Activated T-helper 1 cell treated with Interleukin-2 at 50 U/mL for 16 hours (primary cell): ENCODE measurements at places on chromosomes 5 and 9.

DNA sequence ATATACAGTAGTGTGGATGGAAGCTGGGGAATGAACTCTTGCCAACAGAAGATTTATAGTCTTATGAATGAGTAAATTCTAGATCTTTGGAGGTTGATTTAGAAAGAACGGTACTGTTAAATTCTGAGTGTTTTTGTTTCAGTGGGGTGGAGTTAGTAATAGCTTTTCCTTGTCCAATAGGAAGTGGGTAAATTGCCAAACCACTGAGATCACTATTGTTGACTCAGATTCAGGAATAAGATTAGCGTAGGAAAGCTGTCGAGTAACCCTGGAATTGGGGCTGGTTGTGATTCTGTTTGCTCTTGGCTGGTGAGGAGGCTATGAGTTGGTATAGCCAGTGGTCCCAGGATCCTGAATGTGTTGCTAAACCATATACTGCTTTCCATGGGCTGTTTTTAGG lies 155.6 kb downstream of the ARHGAP26 start:
- DNase-seq, result no peak

- DNase-seq, result peak; percentile 50
Observed at GRCh38 chr5:169637085-169637548, at the start of gene DOCK2. TSS of gene DOCK2 (plus strand) at chr5:169637275. CDS start at chr5:169637327, 52 bp downstream.

DNA sequence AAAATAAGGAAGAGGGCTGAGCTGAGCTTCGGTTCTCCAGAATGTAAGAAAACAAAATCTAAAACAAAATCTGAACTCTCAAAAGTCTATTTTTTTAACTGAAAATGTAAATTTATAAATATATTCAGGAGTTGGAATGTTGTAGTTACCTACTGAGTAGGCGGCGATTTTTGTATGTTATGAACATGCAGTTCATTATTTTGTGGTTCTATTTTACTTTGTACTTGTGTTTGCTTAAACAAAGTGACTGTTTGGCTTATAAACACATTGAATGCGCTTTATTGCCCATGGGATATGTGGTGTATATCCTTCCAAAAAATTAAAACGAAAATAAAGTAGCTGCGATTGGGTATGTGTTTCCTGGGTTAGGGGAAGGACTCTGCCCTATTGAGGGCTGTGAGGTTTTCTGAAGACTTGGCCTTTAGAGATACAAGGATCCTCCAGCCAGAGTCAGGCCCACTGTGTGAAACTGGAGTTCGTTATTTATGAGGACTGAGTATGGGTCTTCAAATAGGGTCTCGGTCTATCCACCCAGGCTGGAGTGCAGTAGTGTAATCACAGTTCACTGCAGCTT lies 3.8 kb downstream of the EGR1 start:
- no peak for DNase-seq

DNA sequence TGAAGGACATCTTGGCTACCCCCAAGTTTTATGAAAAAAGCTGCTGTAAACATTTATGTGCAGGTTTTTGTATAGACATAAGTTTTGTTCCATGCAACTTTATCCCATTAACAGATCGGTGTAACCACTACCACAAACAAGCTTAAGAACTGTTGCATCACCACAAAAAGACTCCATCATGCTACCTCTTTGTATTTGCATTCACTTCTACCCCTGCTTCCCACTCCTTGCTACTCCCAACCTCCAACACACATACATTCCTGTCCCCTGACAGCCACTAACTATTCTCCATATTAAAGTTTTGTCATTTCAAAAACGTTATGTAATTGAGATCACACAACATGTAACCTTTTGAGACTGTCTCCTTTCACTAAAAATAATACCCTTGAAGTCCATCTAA lies 57.8 kb upstream of the LHFPL2 start:
- DNase-seq, result no peak

- no peak for DNase-seq
Observed at GRCh38 chr9:21690561-21690960, 111.9 kb upstream of the MTAP start.

GRCh38 chr5:122703203-122703602 lies 71.7 kb upstream of the SNX2 start:
- no peak for DNase-seq

DNA sequence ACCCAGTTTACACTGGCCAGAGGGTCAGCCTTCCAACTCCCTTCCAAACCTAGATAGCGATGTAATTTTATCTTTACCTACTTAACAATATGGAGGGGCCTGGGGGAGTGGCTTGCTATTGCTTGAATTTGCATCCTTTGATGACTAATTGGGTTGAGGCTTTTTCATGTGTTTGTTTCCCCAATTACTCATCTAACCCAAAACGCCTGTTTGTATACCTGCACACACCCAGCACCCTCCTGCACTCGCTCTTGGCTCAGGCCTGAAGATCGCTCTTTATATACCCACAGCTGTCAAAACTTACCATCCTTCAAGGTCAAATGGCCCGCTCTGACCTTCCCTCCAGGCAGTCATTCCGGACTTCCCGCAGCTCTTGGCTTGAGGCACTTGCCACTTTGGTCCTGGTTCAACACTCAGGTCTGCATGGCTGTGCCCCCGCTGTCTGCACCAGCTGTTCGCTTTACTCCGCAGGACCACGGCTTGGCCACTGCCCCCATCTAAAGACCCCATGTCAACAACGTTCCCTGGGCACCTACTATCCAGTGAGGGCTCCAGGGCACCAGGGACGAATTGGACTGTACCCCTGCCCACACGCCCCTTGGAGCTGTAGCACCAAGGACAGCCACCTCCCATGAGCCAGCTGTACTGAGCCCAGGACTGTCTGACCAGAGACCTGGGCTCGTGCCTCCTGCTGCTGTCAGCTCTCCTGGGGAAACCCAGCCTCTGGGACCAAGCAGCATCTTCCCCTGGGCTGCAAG lies 76.1 kb upstream of the ADAMTS2 start:
- DNase-seq, result no peak

DNA sequence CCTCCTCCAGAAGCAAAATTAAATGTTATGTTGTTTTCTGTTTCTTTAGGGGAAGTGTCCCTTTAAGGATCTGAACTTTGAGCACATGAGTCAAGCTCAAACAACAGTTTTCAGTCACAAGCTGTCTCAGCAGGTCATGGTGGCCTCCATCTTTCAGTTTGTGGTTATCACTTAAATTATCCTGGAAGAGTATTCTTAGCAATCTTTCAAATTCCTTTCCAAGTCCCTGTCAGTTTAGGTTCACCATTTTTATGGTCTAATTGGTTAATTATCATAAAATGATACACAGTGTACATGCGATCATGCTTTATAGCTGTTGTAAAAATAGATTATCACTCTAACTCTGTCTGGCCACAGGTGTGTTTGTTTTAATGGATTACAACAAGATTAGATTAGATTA lies 43.1 kb upstream of the SELENOP start:
- DNase-seq, result no peak

- no peak for DNase-seq
Observed at GRCh38 chr5:72673623-72674022, 142.8 kb upstream of the TNPO1 start.

DNA sequence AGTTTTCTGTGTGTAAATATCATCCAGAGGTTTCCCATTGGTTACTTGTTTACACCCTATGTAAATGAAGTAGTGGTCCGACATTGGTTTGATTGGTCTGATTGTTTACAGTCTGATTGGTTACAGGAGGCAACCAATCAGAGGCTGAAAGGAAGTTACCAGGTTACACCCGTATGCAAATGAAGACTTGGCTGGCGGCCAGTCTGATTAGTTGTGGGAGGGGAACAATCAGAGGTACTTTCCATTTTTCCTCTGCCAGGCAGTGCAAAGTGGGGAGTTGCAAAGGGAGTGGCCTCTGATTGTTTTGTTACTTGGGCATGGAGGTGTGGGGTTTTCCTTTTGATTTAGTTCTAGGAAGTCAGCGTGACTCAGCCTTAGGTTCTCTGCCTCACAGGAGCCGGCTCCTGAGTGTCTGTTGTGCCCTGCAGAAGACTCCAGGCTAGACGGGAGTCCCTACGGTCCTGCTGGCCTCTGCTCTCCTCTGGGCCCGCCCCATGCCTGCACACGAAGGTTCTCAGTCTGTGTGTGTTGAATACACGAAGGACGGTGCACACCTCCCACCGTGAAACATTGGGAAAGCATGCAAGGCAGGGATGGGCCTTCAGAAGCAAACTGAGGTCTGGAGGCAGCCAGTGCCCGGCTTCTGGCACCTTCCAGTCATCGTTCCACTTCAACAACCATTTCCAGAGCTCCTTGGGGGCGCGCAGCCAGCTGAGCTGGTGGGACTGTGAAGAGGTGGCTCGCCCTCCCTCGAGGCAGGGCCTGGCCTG lies 42.9 kb downstream of the OLFM1 start:
- no peak for DNase-seq

DNA sequence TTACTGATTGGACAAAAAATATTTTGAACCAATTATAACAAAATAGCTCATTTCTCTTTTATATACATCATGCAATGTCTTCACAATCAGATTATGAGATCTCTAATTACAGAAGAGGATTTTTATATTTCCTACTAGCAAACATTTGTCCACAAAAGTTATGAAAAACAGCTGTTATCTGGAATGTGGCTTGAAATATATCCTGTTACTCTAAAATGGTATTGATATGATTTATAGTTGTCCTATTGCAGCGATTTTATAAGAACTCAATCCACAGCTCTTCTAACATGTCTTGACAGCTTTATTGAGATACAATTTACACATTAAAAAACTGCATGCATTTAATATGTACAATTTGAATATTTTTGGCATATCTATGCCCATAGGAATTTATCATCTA lies 779.9 kb upstream of the ACO1 start:
- DNase-seq, result no peak

GRCh38 chr9:95508242-95508967 lies 8.4 kb downstream of the PTCH1 start:
- no peak for DNase-seq

GRCh38 chr5:79255786-79256557 lies 20.0 kb downstream of the JMY start:
- DNase-seq, result no peak

GRCh38 chr5:109468288-109468676 lies 58.5 kb upstream of the PJA2 start:
- no peak for DNase-seq

DNA sequence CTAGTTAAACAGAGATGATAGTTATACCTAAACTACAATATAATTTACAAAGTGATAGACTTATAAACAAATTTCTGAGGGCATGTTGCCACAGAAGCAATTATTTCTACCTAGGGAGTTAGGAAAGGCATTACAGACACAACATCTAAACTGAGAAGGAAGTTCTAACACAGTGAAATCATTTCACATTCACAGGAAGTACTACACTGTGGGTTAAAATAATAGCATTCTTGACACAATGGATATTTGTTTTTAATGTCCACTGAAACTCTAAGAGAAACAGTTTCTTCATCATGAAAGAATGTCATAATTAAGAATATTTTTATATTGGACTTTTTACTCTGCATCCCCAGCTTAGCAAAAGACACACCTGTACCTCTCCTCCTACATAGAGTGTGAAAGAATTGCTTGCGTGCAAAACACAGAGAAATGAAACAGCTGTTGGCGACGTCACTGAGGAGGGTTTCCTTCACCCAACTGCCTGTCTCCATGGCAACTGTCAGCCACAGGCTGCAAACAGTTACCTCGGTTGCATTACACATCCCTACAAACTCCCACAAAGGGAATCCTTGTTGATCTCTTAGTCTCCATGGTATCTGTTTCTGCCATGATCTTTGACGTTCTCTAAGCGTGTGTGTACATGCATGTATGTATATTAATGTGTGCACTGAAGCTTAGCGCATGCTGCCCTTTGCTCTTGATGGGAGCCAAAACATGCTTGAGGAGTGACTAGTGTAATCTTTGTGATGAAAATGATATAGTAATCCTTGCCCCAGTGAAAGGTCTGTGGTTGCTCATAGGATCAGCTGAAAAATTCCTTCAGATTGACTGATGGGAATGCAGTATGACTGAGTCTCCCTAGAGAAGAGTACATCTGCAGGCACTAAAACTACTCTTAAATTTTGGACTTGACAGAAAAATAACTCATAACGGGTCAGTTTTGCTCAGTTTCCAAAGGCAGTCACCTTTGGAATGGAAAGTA lies 168.5 kb downstream of the ACTL7B start:
- no peak for DNase-seq

- DNase-seq, result no peak
Observed at GRCh38 chr5:122473138-122473843, 161.3 kb downstream of the SNCAIP start.

- no peak for DNase-seq
Observed at GRCh38 chr5:36073595-36074216, 7.0 kb upstream of the UGT3A2 start.

DNA sequence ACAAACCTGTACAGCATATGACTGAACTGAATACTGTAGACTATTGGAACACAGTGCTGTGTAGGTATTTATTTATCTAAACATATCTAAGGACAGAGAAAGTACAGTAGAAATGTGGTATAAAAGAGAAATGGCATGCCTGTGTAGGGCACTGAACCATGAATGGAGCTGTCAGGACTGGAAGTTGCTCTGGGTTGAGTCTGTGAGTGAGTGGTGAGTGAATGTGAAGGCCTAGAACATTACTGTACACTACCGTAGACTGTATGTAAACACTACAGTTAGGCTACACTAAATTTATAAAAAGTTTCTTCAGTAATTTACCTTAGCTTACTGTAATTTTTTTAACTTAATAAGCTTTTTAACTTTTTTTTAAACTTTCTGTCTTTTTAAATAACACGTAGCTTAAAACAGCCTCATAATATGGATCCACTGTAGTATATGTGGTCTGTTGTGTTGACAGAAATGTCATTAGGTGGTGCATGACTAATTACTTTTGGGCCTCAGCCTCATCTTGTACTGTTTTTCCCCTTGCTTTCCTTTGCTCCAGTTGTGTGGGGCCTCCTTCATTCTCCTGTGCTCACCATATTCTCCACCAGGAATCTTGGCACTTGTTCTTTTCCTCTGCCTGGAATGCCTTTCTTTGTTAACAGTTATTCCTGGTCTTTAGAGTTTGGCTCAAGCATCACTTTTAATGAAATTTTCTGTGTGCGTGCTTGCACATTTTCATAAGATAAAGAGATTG lies 8.8 kb downstream of the SPIN1 start:
- no peak for DNase-seq

- DNase-seq, result no peak
Observed at GRCh38 chr5:98085593-98085992, 687.9 kb upstream of the RGMB start.

GRCh38 chr5:62682059-62682458 lies 103.4 kb downstream of the LRRC70 start:
- DNase-seq, result no peak

DNA sequence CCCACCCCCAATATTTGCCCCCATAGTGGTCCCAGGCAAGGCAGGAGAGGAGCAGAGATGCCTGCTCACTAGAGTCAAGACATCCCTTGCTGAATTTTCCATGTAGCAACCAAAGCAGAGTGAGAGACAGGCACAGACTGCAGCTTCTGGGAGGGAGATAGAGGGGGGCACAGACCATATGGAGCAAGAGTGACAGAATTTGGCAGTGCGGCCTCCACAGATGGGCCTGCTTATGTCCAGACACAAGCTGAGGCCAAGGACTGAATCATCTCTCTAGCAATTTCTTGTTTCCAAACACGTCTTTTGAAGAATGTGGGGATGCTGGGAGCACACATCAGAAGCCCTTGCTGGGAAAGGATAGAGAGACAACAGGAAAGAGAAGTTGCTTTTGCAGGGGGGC lies 53.0 kb upstream of the ALDH1B1 start:
- DNase-seq, result no peak
